ENCODE measurements at places on chromosomes 4 and X.
A peak's percentile ranks its signal among the peaks of the same experiment; 100 is the strongest.

DNA sequence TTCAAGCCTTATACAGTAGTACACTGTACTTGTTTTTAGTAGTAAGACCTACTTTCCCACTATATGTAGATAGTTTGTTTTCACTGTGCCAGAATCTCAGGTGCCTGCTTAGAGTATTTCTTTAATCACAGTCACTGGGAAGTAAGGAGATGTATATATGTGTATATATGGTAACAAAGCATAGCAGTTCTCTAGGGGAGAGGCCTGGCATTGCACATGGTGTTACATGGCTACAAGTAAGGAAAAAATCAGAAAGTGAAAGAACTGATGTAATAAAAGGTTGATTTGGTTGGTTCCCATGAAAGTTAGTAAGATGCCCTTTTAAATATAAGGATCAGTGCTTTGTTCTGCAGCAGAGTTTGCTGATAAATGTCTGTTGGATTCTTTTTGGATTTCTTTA is 9.3 kb upstream of the DCK start:
- no peak for DNase-seq

DNA sequence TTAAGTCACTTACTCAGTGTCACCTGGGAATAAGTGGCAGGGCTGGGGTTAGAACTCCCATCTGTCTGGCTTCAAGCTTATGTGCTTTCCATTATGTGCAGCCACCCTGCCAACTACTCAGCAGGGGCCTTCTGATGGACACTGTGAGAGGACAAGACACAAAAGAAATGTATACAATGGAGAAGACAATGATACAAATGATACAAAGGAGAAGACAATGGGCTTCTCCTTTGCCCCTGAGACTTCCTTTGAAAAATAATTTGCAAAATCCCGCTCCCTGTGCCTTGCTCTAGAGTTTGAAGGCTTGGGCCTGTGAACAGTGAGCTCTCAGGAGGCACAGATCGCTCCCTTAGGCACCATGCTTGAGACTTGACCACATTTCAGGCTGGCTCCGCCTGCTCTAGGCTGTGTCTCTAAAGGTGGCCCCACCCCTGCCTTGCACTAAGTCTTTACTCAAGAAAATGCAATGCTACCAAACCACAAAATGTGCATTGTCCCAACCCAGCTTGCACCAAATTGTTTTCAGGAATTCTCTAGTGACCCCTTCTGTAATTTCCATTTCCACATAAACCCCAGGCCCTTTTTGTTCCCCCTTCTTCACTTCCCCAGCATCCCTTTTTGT is 27.1 kb upstream of the STX18 start:
- DNase-seq: peak; percentile 46

GRCh38 chrX:155314260-155314659 is 20.2 kb downstream of the CLIC2 start:
- DNase-seq: no peak

- DNase-seq: no peak
Measured at GRCh38 chr4:130510661-130511060, 1414.7 kb downstream of the C4orf33 start.

Data from fibroblast of skin of abdomen (primary cell).